Erythroblast (primary cell): ENCODE measurements at places on chromosomes 3 and 15.

- no peak for DNase-seq
Observed at GRCh38 chr3:118587037-118587741, 447.5 kb downstream of the IGSF11 start.

DNA sequence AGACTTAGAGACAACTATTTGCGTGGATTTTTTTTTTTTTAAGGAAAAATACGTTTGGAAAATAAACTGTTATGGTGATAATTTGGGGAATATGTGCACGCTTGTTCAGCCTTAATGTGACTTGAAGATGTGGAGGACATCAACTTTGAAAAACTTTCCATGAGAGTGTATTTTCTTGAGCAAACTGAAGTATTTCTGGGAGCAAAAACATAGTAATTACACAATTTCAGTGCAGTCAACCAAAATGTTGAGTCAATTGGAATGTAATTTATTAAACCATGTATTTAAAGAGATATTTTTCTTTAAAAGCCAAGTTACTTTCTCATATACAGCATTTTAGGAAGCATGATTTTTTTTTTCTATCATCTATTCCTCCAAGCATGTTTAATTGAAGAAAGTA is 80.3 kb upstream of the FLNB start:
- DNase-seq, result no peak

DNA sequence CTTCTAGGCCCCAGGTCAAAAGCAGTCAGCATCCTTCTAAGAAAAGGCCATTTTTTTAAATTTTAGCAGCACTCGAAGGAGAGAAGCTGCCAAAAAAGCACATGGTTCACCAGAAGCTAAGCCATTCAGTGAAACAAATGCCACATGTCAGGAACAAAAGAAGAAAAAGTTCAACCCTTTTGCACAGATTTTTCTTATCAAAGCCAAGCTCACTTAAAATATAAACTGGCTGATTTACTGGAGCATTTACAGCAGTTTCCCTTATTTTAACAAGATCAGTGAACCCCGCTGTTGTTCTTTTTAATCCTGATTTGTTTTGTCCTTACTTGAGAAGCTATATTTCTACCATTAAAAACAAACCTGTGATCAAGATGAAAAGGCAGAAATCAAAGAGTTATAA is 46.5 kb upstream of the SYNPR start:
- DNase-seq, result no peak

DNA sequence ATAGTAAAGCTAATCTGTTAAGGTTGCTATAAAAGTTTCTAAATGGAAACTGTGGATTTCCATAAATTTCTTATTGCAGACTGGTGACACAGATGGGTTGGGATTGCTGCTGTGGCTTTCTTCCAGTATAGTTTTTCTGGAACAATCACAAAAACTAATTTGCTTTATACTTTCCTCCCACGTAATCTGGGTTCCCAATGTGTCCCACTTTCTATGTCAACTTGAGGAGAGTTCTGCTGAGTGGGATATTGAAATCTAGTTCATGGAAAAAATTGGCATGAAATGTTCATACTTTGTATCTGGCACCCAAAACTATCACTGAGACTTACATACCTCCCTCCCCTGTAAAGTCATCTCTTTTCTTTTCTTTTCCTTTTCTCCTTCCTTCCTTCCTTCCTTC is 126.8 kb downstream of the TGFBR2 start:
- DNase-seq, result no peak

GRCh38 chr15:63318344-63318743 is 40.9 kb downstream of the APH1B start:
- no peak for DNase-seq

GRCh38 chr3:56811546-56812202 is 9.9 kb upstream of the ARHGEF3 start:
- DNase-seq, result no peak

- DNase-seq, result no peak
Observed at GRCh38 chr15:39869858-39870515, 50.1 kb downstream of the GPR176 start.

DNA sequence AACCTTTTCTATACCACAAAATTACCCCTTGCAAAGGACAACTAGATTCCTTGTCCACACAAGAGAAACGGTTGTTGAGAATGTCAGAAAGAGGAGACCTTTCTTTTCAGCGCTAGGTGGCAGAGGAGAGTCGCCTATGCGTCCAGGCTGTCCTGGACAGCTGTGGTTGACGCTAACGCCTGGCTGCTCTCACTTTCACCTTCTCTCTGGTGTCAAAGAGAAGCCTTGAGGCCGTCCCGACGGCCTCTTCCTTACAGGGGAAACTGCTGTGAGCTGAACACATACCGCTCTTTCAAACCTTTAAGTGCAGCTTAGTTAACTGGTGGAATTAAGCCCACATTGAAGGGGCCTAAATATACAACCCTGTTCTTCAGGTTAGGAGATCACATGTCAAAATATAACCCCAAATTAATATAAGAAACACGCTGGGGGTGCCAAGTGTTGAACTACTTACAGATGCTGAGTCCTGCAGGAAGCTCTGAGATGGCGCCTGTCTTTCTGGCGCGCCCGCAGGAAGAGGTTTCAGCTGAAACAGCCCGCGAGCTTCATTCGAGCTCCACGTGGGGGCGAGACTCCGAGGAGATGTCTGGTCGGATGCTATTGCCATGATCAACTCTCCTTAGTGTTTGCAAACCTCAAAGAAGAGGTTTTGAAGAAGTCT is 26.1 kb upstream of the KBTBD8 start:
- peak; percentile 84 for DNase-seq

DNA sequence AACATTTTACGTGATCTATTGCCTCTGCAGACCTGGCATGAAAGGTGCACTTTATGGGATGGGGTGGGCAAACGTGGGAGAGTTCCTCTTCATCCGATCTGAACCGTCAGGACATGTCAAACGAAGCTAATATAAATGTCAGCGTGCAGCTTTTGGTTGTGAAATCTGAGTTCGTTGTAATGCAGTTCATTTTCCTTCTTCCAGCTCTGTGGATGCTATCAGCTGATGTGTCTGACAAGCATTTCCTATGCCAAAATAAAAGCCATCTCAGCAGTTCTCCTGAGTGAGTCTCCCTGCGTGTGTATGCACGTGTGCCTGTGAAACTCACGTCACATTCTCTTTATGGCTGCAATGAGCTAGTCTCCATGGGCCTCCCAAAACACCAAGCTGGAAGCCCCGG is 512.3 kb downstream of the MCTP2 start:
- DNase-seq, result no peak

DNA sequence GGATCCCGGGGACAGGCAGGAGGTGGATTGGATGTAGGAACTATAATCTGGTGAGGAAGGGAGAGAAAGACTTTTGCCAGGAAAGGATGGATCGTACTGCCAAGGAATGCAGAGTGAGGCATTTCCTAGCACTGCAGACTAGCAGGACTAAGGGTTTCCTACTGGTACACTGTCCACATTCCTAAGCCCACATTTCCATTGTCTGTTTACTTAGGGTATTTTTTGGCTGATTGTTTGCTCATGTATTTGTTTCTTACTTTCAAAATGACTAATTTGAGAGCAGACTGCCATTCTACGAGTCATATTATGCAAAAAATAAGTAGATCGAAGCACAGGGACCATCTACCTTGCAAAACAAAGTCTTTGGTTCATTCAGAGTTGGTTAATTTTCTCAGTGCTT is 1029.5 kb upstream of the NR2F2 start:
- no peak for DNase-seq

DNA sequence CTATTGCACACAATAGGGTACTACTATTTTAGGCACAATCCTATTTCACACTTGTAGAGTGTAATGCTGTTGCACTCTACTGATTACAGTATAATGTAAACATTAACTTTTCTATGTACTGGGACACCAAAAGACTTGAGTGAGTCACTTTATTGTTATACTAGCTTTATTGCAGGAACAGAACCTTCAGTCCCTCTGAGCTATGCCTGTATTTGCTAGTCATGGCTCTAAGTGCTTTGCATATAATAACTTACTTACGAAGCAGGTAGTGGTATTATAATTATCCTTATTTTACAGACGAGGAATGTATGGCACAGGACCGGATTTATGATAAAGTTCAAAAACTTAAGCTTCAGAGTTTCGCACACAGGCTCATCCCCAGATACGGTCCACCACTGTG is 106.6 kb upstream of the SLC6A6 start:
- no peak for DNase-seq

- no peak for DNase-seq
Observed at GRCh38 chr3:6985848-6986247, 124.9 kb downstream of the GRM7 start.

GRCh38 chr3:187946163-187946691 is 201.0 kb upstream of the BCL6 start:
- no peak for DNase-seq

GRCh38 chr3:179560791-179561190 is 1.9 kb upstream of the ACTL6A start:
- no peak for DNase-seq

GRCh38 chr3:40969341-40969740 is 230.0 kb upstream of the CTNNB1 start:
- no peak for DNase-seq

GRCh38 chr15:84604826-84605553 is 4.2 kb downstream of the ZSCAN2 start:
- no peak for DNase-seq

DNA sequence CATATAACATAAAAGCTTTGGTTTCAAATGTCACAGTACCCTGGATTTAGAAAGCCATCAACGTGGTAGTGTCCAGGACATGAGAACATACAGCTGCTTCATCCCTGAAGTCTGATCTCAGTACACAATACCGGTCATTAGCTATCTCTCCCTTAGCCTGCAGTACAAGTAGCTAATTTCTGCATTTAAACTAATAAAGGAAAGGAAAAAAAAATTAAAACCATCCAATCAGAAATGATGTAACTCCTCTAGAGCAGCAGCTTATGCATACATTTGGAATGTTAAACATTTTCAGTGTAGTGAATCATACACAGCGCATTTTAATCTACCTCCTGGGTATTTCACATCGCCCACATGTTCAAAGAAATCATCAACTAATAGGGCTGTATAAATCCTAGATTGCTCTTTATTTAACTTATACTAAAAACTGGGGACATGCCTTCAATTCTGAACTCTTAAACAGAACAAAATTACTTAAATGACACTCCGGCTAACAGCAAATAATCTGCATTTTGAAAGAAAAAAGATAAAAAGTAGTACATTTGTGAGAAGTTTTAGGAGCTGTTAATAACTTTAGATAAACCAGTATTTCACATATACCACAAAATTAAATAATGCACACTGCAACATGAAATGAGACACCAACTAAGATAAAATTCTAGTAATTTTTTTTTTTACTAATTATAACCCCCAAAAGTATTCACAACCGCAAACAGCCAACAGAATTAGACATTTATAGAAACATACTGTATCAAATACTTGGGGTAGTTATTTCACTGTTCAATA is 3.7 kb downstream of the IGF2BP2 start:
- peak; percentile 47 for DNase-seq

- DNase-seq, result peak; percentile 75
Observed at GRCh38 chr3:183555541-183556081, at the start of gene KLHL6. Gene KLHL6 (minus strand): TSS chr3:183555706. CDS start chr3:183555653, 53 bp downstream.

GRCh38 chr3:112041321-112041720 is 6.8 kb downstream of the TMPRSS7 start:
- DNase-seq, result no peak

DNA sequence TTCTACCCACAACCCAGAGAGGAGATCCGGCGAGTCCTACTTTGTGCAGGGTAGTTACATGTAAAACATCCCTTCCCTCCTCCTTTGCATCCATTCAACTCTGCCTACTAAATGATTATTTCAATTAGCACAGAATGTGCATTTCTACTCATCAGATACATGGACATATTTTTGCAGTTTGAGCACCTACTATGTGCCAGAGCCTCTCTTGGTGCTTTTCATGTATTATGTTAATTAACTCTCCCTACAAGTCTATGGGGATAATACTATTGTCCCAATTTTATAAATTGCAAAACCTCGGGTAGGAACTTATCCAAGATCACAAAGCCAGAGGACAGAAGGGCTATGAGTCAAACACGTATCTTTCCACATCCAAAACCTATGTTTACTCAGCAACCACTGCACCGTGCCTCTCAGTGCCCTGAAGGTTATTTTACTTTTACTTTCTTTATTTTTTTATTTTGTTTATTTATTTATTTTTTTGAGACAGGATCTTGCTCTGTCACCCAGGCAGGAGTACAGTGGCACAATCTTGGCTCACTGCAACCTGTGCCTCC is 432.8 kb downstream of the MAGI1 start:
- DNase-seq, result no peak

DNA sequence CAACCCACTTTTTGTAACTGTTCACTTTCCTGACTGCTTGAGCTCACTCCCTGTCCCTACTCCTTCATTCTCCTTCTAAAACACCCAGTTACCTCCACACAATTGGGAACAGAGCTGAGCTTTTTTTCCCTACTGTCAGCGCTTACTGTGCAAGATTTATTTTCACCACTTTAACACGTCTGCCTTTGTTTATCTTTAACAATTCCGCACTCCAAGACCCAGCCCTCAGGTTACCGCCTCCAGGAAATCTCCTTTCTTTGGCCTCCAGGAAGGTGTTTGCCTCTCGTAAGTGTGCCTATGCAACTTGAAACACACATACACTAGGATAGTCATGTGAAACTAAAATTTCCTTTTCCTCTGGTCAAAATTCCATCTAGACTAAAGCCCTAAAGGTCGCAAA is 271.9 kb upstream of the TPRG1 start:
- no peak for DNase-seq

- DNase-seq, result no peak
Observed at GRCh38 chr3:55675478-55675877, 188.4 kb upstream of the WNT5A start.

DNA sequence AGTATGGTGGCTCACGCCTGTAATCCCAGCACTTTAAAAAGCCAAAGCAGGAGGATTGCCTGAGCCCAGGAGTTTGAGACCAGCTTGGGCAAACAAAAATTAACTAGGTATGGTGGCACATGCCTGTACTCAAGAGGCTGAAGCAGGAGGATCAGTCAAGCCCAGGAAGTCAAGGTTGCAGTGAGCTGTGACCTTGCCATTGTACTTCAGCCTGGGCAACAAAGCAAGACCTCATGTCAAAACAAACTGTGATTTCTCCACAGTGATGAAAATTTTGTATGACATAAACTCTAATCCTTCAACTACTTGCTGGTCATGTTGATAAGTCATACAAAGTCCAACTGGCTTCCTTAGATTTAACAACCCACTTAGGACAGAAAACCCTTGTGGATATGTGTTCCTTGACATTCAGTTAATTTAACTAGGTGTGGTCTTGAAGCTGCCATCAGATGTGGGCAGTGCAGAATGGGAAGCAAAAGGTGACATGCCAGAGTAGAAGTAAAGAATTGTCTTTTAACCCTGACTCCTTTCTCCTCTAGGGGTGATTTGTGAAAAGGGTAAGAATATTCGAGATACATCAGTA is 263.3 kb downstream of the PTPRG start:
- DNase-seq, result no peak

- no peak for DNase-seq
Observed at GRCh38 chr3:18443665-18444594, 18.8 kb upstream of the SATB1 start.

DNA sequence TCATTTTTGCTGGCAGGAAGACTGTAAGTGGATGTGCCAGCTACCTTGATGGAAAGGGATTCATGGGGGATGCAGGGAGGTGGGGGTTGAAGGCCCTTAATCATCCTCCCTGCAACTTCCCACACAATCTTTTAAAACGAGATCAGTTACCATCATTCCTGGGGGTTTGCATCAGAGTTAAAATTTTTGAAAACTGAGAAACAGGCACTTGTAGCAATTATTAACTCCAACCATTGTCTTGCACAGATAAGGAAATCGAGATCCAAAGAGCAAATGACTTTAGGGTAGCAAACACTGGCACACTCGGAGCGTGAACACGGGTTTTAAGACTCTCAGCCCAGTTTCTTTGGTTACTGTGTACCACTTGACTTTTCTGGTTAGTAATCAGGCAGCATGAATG is 41.9 kb downstream of the GPD1L start:
- DNase-seq, result no peak
